ENCODE measurements at places on chromosomes 5 and 9. TPM values are rescaled to one million over a fixed set of nuclear protein-coding genes. Genes with fewer than 3 reads are reported as not detected.

The CNTNAP3 gene
- total RNA-seq, result not detected

GRCh38 chr5:180138214-180138975, 66.8 kb upstream of the RNF130 start:
- DNase-seq, result no peak

The FBXL7 gene
- not detected for total RNA-seq

DNA sequence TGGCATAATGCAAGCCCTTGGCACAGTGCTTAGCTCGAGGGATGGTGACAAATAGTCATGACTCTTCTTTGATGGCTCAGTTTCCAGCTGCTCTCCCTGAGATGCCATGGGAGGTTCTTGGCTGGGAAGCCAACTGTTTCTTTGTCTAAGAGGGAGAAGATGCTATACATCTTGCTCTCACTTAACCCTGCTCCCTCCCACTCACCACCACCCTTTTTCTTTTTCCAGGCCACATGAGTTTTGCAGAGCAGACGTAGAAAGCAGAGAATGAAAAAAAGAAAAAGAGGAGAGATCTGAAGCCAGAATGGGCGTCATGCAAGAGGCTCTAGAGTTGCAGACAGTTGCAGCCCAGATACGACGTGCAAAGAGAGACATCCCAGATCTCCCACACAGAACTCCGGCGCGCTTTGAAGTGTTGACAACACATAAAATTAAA, 160.5 kb downstream of the FGF18 start:
- DNase-seq, result no peak

- DNase-seq, result no peak
Measured at GRCh38 chr5:15683332-15683731, 183.4 kb downstream of the FBXL7 start.

- no peak for DNase-seq
Measured at GRCh38 chr5:171895081-171895480, 109.5 kb downstream of the SMIM23 start.

The NSD1 gene
- 116 TPM for total RNA-seq

- no peak for DNase-seq
Measured at GRCh38 chr5:131644370-131644769, 9.3 kb upstream of the RAPGEF6 start.

Measured in CD4-positive, alpha-beta memory T cell (primary cell).